ENCODE measurements at places on chromosomes 1 and 21.
A peak's percentile ranks its signal among the peaks of the same experiment; 100 is the strongest.

DNA sequence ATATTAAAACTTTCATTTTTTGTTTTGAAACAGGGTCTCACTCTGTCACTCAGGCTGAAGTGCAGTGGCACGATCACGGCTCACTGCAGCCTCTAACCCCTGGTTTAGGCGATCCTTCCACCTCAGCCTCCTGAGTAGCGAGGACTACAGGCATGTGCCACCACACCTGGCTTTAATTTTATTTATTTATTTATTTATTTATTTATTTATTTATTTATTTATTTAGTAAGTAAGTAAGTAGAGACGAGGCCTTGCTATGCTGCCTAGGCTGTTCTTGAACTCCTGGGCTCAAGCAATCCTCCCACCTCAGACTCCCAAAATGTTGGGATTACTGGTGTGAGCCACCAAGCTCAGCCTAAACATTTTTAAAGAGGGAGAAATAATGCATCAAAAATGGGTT, 1.2 kb upstream of the SETSIP start:
- no peak for DNase-seq

DNA sequence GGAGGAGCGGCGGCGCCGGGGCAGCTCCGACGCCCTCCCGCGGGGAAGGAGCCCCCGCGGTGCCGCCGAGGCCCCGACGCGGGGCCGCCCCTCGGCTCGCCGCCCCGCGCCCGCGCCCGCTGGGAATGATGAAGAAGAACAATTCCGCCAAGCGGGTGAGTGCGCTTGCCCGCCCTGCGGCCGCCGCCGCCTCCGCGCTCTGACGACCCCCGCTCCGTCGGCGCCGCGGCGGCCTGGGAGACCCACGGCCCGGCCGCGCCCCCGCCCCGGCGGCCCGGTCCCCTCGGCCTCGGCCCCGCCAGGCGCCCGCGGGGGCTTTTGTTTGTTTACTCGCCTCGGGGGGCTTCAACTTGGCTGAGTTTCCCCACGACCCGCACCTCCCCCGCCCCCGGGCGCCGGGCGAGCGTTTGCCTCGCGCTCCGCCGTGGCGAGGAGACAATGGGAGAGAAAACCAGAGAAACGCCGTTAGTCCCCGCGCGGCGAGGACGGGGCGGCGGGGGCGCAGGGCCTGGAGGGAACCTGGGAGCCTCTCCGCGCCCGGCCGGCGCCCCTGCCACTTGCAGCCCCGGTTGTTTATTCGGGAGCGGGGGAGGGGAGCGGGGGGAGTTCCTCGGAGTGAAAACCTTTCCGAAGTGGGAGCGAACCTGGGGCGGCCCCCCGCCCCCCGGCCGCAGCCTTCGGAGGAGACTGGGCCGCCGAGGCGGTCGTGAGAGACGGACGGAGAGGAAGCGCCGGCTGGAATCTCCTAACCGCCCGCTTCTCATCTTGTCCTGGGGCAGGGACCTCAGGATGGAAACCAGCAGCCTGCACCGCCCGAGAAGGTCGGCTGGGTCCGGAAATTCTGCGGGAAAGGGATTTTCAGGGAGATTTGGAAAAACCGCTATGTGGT, 661 bp downstream of the PLEKHO1 start:
- no peak for DNase-seq

- DNase-seq, result no peak
Observed at GRCh38 chr21:42336054-42336453, 14.7 kb downstream of the TFF2 start.

DNA sequence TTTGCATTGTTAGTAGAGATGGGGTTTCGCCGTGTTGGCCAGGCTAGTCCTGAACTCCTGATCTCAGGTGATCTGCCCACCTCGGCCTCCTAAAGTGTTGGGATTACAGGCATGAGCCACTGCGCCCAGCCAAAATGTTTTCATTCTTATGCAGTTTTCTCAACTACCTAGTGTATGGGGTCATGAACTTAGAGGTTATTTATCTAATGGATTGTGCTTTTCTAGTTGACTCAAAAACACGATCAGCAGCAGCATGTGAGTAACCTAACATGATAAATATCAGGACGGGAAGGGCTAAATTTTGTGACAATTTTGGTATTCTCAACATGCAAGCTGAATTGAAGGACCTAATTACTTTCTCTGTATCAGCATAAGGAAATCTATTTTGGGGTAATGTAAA, 9.2 kb upstream of the CD84 start:
- no peak for DNase-seq

DNA sequence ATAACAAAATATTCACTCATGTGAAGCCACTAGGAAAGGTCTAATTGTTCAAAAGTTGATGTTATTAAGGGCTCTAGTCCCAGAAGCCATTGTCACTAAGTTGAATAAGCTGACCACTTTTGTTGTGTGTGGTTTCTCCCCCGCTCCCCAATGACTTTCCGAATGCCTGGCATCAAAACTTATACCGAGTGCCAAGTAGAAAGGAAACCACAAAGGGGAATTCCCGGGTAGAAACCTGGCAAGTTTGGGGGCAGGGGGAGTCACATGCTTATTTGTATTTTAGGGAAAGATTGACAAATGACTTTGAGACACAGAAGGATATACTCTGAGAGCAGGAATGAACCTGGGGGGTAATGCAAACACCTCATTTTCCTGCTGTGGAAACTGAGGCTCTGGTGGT, 154.1 kb downstream of the TGFBR3 start:
- peak; percentile 55 for DNase-seq

DNA sequence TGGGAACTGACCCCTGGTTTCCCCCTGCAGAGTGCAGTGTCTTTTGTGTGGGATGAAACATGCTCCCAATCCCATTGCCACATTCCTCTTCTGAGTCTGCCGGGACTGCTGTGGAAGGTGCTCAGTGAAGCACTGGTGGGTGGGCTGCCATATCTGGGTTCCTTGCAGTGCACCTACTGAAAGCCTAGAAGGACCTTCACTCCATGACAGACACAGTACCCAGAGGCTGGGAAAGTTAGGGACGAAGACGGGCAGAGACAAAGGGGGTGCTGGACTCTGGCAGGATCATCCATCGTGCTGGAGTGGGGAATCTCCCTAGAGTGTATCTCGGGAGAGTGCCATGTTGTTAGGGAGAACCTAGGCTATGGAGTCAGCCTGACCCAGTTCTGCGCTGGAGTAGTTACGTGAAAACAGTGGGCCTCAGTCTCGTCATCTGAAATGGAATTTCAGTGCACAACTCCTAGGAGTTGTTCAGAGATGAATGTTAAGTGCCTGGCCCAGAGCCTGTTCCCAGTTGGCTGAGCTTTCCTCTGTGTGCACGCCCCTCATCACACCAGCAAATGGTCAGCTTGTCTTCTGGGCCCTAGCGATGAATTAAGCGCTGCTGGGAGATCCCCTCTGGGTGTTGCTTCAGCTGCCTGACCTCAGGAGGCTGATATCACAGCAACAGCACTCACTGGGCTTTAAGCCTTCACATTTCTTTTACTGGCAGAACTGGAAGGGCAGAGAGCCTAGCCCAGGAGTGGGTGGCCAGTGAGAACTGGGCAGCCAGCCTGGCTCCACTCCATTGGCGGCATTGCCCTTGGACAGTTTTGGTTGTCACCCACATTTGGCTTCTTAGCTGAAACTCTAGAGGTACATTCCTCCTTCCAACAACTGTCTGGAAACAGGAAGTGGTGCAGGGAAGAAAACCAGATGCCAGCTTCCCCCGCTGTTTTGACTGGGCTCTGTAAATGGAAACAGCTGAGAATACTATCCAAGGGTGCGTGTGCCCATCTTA, 479.8 kb upstream of the VAMP3 start:
- no peak for DNase-seq

- no peak for DNase-seq
Observed at GRCh38 chr1:154418062-154418921, 13.1 kb downstream of the IL6R start.

DNA sequence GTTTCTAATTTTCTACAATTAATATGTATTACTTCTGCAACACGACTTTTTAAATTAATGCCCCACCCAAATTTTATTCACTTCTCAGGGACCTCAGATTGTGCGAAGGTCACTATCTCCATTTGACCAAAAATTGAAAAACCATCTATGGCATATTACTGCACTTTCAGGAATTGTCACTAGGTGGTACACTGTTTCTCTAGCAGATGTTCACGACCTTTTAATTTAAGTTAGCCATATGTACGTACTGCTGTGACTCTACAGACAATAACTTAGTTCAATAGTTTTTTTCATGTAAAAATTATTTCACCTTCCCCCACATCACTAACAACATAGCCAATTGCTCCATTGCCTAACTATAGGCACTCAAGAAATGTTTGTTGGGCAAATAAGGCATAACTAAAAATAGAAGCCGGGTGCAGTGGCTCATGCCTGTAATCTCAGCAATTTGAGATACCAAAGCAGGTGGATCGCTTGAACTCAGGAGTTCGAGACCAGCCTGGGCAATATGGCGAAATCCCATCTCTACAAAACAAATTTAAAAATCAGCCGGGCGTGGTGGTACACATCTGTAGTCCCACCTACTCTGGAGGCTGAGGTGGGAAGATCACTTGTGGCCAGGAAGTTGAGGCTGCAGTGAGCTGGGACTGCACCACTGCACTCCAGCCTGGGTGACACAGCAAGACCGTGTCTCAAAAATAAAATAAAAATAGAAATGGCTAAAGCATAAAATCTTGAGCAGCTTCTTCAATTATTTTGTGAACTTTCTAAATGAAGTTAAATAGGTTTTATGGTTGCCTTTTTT, 75.7 kb upstream of the PKN2 start:
- DNase-seq, result no peak

All from activated T-cell treated with anti-CD3 and anti-CD28 coated beads for 24 hours (primary cell).